ENCODE measurements at places on chromosomes 1 and 21.

- no peak for DNase-seq
Measured at GRCh38 chr1:31580891-31581603, 4.7 kb downstream of the TINAGL1 start.

DNA sequence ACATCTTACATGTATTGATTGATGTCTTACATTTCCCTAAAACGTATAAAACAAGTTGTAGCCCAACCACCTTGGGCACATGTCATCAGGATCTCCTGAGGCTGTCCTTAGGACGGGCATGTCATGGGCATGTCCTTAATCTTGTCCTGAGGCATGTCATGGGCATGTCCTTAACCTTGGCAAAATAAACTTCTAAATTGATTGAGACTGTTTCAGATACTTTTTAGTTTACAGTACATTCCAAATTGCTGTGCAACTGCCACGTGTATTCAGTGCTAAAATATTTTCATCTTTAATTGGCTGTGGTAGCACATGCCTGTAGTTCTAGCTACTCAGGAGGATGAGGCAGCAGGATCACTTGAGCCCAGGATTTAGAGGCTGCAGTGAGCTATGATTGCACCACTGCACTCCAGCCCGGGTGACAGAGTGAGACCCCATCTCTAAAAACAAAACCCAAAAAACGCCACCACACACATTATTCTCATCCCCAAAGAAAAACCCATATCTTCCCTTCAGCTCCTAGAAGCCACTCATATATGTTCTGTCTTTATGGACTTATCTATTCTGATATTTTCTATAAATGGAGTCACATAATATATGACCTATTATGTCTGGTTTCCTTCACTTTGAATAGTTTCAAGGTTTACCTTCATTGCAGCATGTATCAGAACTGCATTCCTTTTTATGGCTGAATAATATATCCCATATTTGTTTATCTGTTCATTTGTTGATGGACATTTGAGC is 96.0 kb upstream of the BTG3 start:
- DNase-seq: no peak

DNA sequence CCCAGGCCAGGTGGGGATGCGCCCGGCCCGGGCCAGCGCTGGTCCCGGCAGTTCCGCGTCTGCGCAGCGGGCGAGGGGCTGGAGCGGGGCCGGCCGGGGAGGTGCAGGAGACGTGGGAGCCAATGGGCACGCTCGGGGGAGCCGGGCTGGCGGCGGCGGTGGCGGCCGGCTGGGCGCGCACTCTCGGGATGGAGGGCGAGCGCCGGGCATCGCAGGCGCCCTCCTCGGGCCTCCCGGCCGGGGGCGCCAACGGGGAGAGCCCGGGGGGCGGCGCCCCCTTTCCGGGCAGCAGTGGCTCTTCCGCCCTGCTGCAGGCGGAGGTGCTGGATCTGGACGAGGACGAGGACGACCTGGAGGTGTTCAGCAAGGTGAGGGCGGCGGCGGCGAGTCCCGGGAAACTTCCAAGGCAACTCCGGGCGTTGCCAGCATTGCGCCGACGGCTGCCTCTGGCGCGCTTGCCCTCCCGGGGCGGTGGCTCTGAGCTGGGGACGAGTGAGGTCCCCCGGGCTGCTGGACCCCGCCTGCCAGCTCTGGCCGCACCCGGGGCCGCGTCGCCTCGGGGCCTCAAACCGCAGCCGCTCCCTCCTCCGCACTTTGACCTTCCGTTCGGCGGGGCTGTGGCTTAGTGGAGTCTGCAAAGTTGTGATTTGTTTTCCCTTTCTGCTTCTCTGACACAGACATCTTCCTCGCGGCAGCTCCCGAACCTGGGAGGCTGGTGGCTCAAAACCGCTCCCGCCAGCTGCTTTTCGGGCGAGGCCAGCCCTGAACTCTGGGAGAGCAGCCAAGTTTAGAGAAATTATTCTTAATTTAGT is at the start of gene SNX7:
SNX7 (plus strand) TSS at position 178 of the 812 bp plus-strand sequence; CDS start at position 189, 11 bp downstream.
- DNase-seq: no peak

GRCh38 chr1:34176830-34177603 is at the start of gene C1orf94:
Gene C1orf94 (plus strand): TSS chr1:34176907. CDS start chr1:34177790, 883 bp downstream.
- DNase-seq: no peak

GRCh38 chr1:204578867-204579664 is 62.9 kb downstream of the MDM4 start:
- peak; percentile 82 for DNase-seq

- no peak for DNase-seq
Measured at GRCh38 chr1:190597294-190597693, 119.6 kb upstream of the BRINP3 start.

DNA sequence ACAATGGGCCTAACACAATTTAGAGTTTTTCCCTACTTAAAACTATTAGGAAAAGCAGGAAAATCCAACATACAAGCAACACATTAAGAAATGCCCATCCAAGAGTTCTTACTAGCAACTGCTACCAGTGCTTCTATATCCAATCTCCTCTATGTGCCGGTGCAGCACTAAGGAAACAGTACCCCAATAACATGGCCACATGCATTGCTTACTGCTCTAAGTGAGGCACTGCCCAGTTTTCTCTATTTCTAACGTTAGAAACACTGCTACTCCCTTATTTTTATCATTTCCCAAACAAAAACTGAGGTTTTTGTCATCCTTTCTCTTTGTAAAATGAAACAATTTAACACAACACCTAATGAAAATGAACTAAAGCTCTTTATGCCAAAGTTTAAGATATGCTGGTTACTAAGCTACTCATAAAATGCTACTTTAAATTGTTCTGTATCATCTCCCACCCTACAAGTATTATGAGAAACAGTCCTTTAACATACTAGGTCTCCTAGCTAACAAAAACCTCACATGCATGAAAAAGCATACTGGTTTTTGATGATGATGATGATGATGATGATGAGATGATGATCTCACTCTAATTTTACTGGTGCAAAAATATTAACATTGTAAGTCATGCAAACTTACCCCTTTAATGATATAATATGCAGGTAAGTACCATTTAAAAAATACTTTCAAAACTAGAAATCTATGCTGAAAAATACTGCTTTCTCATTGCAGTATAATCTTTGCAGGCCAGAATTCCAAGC is 90.7 kb upstream of the TTC39A start:
- no peak for DNase-seq

DNA sequence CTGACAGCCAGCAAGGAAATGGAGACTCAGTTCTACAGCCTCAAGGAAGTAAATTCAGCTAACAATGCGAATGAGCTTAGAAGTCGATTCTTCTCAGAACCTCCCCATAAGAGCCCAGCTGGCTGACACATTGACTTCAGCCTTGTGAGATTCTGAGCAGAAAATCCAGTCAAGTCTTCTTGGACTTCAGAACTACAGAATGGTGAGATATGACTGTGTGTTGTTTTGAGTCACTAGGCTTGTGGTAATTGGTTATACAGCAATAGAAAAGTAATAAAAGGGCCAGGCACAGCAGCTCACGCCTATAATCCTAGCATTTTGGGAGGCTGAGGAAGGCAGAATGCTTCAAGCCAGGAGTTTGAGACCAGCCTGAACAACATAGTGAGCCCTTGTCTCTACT is 161.8 kb upstream of the IVNS1ABP start:
- DNase-seq: no peak

GRCh38 chr1:28135371-28136168 is 40.9 kb downstream of the PTAFR start:
- peak; percentile 79 for DNase-seq

DNA sequence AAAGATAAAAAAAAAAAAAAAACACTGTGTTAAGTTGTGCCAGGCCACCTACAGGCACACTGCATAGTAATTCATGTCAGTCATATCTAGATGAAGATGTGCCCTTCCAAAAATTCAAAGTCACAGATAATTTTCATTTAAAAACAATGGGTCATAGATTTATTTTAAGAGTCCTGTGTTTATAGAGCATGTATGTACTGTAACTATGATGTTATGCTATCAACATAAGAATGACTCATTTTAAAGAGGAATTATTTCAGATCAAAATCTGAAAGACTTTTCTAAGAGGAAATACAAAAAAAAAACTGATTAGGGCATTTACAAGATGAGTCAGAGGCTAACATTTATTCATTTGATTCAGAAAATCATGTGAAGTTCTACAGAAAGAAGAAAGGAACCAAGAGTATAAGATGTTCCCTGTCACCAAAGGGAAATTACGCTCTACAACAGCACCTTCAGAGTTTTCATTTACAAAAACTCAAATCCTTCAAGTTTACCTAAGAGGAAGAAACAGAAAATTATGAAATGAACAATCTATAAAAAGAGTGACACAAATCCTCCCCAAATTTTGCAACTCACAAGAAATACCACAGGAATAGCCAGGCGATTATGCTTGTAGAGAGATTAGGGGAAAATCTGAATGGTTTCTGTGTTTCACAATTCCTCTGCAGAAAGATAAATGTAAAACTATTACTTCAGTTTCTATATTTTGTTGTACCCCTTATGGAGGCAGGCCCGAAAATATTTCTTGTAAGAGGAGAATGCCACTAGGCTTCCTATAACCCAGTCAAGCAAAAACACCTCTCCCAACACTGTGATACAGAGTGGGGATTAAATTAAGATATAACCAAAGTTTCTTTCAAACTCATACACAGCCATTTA is 13.8 kb downstream of the TP53BP2 start:
- DNase-seq: peak; percentile 93

GRCh38 chr1:243970077-243970476 is 81.0 kb upstream of the ZBTB18 start:
- no peak for DNase-seq

GRCh38 chr1:100721526-100722207 is 2.1 kb downstream of the VCAM1 start:
- DNase-seq: peak; percentile 80

DNA sequence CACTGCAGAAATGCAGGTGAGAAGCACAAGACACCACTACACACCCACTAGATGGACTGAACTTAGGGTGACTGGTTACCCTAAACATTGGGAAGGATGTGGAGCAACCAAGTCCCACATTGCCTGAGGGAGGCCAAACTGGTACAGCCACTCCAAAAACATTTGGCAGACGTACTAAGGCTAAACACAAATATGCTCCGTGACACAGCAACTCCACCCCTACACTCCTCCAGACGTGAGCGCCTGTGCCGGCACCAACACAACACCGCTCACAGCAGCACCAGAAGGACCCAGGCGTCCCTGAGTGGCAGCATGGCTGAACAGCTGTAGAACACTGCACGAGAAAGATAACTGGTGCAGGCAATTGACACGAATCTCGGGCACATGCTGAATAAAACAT is 14.7 kb downstream of the PTTG1IP start:
- no peak for DNase-seq

DNA sequence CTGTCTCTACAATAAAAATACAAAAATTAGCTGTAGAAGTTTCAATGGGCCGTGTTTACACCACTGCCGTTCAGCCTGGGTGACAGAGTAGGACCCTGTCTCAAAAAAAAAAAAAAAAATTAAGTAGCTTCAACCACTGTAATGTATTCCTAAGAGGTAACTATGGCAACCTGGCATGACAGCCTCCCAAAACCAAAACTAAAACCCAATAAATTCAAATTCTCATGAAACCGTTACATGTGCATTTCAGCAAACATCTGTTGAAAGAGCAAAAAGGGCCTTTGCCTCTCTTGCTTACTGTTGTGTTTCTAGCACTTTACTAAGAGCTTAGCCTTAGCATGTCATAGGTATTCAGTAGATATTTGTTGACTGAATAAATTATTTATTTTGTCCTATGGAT is 33.5 kb downstream of the ODR4 start:
- no peak for DNase-seq

- no peak for DNase-seq
Measured at GRCh38 chr21:43908167-43908566, 43.1 kb downstream of the AGPAT3 start.

DNA sequence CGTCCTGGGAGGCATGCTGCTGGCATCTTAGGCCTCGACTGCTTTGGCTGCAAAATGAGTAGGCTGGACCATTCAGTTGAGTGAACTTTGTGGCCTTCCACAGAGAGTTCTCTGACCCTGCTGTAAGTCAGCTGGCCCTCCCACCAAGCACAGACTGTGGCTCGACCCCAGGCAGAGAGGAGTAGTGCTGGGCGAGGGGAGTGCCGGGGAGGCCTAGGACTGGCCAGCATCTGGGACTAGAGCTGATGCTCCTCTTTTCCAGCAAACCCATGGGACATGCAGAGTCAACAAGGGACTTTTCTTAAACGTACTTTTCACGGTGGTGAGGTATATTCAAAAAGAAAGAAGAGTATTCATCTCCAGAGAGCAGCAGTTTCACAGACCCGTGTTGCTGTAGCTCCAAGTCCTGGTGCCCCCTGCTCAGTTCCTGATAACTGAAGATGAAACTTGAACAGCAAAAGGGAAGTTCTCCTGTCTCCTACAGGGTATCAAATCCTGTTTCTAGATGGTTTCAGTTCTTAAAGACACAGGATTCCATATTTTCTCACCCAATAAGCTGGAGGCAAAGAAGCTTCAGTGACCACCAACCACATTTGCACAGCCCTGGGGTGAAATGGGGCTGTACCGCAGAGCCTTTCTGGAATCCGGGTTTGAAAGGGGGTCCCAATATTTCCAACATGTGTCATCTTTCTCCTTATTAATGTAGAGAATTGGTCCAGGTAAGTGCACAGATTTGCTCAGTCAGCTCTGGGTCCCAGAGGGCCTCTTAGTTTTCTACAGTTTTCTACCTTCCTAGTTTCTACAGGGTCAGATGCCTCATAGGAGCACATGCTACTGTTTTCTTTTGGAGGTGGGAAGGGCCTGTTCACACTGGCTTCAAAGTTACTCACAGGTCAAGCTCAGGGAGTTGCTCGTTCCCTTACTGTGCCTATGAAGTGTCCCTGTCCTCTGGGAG is 20.9 kb downstream of the BATF3 start:
- DNase-seq: peak; percentile 89

GRCh38 chr1:178629252-178630154 is 95.5 kb upstream of the RALGPS2 start:
- no peak for DNase-seq

DNA sequence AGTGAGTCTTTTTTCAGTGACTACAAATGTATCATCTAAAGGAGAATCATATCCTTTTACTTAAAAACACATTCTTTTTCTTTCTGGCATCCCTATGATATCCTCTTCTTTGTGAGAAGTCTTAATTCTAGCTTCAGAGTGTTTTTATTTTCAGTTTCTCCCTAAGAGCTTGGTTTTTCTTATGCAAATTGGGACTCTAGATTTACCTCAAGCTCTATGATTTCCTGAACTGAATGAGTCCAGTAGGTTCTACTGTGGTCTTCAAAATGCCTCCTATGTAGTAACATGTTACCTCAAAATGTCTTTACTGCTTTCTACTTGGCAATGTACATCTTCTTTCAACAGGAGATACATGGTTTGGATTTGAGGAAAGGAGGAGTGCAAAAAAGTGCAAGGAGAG is 148.2 kb upstream of the C21orf91 start:
- DNase-seq: no peak

- DNase-seq: no peak
Measured at GRCh38 chr1:64315402-64315801, 112.0 kb downstream of the UBE2U start.
